CD4-positive, alpha-beta T cell treated with Interleukin-6 at 100 ng/mL for 8 hours (primary cell): ENCODE measurements at places on chromosomes 6 and 20.

DNA sequence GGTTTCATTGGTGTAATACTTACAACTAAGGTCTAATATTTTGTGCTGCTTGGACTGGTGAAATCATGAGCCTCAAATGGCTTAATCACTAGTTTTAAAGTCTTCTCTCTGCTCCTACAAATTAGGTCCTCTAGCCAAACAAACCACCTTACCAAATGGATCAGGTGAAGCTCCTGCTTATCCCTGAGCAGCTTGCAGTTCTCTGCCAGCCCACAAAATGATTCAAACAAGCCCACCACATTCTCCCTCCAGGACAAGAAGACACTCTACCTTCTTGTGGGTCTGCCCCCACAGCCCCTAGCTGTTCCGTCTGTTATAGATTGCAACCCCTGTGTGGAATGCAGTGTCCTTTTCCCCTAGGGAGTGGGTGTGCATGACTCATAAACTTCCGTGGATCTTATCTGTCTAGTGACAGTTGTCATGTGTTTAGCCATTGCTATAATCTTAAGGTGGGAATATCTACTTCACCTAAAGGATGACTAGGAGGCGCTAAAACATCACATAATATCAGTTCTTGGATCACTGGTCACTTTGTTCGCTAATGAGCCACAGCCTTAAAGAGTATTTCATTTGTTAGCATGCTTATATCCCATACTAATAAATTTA lies 940.5 kb upstream of the MANEA start:
- DNase-seq: no peak

- DNase-seq: no peak
These were observed 4.1 kb upstream of the HSPA12B start for GRCh38 chr20:3728354-3728753.

DNA sequence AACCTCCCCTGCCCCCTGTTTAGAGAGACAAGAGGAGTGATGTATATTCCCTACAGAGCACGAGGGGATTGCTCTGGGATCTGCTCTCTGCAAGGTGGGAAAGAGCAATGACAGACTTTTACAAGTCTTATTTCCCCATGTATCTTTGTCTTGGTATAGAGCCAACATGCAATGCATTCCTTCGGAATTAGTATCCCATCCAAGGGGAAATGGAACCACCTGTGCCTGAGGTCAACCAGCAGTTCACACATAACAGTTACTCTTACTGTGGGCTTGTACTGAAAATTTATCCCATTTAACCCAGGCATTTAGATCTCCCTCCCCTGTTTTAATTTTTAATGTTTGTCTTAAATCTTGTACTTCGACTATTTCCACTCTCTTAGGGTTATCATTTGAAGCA lies 250.4 kb downstream of the C6orf118 start:
- DNase-seq: no peak

DNA sequence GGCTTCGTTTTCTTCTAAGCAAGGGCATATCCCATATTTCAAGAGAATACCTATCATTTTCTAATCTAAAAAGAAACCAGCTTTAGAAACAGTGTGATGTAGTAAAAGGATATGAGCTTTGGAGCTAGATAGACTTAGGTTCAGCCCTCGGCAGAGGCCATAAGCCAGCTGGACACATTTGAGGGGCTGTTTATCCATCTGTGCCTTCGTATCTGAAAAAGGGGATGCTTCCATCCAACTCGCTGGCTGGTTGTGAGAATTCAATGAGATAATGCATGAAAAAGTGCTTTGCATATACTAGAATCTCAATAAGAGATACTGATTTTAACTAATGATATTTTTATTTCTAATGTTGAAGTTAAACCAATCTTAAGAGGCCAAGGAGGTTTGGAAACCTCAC lies 58.0 kb downstream of the PRL start:
- DNase-seq: no peak

- no peak for DNase-seq
These were observed 20.6 kb upstream of the CST3 start for GRCh38 chr20:23658336-23658735.

- DNase-seq: no peak
These were observed 47.9 kb downstream of the KCNK5 start for GRCh38 chr6:39181333-39181732.

GRCh38 chr6:95145457-95145856 lies 431.9 kb upstream of the MANEA start:
- no peak for DNase-seq
